ENCODE measurements at places on chromosomes 1 and 21.

DNA sequence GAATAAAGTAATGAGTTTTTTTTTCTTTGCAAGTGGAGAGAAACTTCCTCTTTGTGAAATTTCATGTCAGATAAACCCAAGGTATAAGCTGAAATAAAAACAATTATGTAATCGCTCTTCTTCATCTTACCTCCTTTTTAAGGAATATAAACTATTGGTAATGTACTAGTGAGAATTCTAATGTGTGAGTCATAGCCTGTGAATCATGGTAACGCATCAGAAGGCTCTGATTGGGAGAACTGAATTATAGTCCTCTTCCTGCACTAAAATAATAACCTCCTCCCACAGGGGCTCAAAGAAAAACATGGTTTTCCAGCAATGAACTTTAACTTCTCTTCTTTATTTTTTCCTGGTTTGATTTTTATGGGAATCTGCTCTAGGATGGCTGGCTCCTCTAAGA, 57.1 kb upstream of the COX20 start:
- DNase-seq: no peak
- H3K27ac ChIP-seq: no peak overlapping the region
- H3K27me3 ChIP-seq: peaks cover 2% of the 10 kb centered on the region

- H3K36me3 ChIP-seq: peaks cover 3% of the 10 kb centered on the region
- H3K27ac ChIP-seq: no peak overlapping the region
- DNase-seq: no peak
- no peaks in the 10 kb centered on the region for H3K27me3 ChIP-seq
Observed at GRCh38 chr21:34864370-34865149, 184.5 kb downstream of the RUNX1 start.

DNA sequence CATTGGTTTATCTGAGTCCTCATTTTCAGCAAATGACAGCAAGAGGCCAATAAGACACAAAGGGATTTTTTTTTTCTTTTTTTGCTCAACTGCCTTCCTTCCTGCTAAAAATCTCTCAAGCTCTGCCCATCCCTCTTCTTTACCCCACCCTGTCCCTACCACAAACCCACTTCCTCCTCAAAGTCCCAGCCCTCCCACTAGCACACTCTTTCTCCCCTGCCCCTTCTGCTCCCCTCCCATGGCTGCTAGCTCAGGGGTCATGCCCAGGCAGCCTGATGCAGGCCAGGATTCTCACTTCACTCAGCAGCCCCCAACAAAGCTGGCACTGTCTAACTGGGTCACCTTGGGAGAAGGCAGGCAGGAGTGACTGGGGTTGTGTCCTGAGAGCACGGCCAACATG, 28.8 kb upstream of the PPP2R5A start:
- H3K4me1 ChIP-seq: no peaks in the 10 kb centered on the region
- no peaks in the 10 kb centered on the region for H3K27me3 ChIP-seq
- H3K36me3 ChIP-seq: no peaks in the 10 kb centered on the region

DNA sequence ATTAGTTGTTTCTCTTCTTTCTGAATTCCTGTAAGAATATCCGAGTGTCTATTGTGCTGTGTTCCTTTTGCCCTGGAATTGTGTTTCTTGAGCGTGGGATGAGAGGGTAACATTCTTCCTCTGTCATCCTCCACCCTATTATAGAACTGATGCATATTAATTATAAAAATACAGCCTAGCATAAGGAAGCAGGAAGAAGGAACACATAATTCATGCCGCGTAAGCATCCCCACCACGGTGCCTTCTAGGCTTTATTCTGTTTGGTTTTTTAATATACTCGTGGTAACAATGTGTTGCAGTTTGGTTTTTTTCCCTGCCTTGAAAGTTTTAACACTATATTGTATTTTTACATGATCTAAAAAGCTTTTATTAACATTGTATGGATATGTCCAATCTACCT, 65.7 kb downstream of the GALNT2 start:
- H3K27ac ChIP-seq: no peak overlapping the region
- DNase-seq: no peak
- H3K36me3 ChIP-seq: no peaks in the 10 kb centered on the region
- no peak overlapping the region for H3K4me3 ChIP-seq
- no peaks in the 10 kb centered on the region for H3K27me3 ChIP-seq
- H3K4me1 ChIP-seq: peaks cover 4% of the 10 kb centered on the region

DNA sequence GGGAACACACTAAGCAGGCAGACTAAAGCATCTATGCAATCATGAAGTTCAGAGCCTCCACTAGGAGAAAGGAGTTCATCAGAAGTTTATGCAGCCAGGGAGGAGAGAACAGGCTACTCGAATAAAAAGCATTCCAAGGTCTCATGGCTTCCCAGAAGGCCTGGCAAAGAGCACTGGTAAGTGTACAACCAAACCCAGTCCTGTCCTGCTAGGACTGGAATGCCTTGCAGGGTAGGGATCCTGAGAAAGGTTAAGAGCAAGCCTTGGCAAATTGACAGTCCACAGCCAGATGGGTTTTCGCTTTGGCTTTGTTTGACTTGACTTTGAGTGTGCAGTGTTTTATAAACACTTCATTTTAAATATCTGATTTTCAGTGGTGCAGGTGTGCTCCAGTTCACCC, 133.6 kb upstream of the ATP1B1 start:
- H3K27ac ChIP-seq: no peak overlapping the region
- peak; percentile 33 for DNase-seq
- no peaks in the 10 kb centered on the region for H3K27me3 ChIP-seq
- no peaks in the 10 kb centered on the region for H3K36me3 ChIP-seq

- no peak overlapping the region for H3K27ac ChIP-seq
- H3K4me1 ChIP-seq: no peaks in the 10 kb centered on the region
- no peak overlapping the region for H3K4me3 ChIP-seq
- H3K27me3 ChIP-seq: no peaks in the 10 kb centered on the region
Observed at GRCh38 chr1:116538544-116538943, 32.3 kb downstream of the CD58 start.

GRCh38 chr1:209707308-209707707, 2.7 kb downstream of the HSD11B1 start:
- no peaks in the 10 kb centered on the region for H3K27me3 ChIP-seq
- no peak for DNase-seq
- H3K36me3 ChIP-seq: no peaks in the 10 kb centered on the region

- no peak overlapping the region for H3K4me3 ChIP-seq
- H3K36me3 ChIP-seq: no peaks in the 10 kb centered on the region
- H3K27me3 ChIP-seq: no peaks in the 10 kb centered on the region
- no peak for DNase-seq
Observed at GRCh38 chr1:225961659-225962439, 20.8 kb upstream of the LEFTY2 start.

DNA sequence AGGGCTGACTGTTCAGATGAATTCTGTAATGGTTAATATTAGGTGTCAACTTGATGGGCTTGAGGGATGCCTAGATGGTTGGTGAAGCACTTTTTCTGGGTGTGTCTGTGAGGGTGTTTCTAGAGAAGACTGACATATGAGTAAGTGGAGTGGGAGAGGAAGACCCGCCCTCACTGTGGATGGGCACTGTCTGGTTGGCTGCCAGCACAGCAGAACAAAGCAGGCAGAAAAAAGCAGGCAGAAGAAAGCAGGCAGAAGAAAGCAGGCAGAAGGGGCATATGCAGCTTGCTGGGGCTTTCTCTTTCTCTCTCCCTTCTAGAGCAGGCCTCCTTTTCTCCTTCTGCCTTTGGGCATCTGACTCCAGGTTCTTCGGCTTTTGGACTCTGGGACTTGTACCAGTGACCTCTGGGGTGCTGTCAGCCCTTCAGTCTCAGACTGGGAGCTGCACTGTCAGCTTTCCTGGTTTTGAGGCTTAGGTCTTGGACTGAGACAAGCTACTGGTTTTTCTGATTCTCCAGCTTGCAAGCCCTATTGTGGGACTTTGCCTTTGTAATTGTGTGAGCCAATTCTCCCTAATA, 42.9 kb upstream of the CD2 start:
- peaks cover 4% of the 10 kb centered on the region for H3K4me1 ChIP-seq
- no peak for DNase-seq
- no peaks in the 10 kb centered on the region for H3K27me3 ChIP-seq

- H3K36me3 ChIP-seq: no peaks in the 10 kb centered on the region
- no peaks in the 10 kb centered on the region for H3K4me1 ChIP-seq
- no peak for DNase-seq
- H3K27ac ChIP-seq: no peak overlapping the region
Observed at GRCh38 chr1:89040315-89040626, 17.6 kb upstream of the GBP3 start.

DNA sequence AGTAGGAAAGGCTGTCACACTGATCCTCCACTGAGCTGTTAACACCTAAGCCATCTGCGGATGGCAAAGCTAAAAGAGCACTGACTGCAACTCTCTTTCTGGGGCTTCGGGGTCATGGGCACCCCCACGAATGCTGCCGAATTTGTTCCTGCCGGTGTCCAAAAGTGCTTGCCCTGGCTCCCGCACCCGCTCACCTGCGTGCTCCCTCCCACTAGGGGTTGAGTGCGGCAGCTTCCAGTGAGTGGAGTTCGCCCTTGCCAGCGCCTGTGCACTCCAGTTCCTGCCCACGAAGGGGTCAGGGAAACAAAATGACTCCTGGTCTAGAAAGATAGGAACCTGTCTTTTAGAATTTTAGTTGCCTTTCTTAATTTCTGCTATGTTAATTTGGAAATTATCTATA, 78.7 kb downstream of the IFI44 start:
- H3K4me3 ChIP-seq: no peak overlapping the region
- DNase-seq: no peak
- no peaks in the 10 kb centered on the region for H3K36me3 ChIP-seq
- no peak overlapping the region for H3K27ac ChIP-seq

DNA sequence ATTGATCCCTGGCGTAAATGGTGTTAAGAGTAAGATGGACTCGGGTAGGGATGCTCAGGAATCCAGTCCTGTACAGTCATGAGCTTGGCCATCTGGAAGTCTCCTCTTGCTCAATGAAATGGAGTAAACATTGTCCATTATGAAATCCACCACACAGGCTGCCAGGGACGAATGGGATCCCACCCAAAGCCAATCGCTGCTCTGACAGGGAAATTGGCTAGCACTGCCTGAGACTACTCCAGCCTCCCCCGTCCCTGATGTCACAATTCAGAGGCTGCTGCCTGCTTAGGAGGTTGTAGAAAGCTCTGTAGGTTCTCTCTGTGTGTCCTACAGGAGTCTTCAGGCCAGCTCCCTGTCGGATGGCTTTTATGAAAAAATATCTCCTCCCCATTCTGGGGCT, at the start of gene HSD11B1:
HSD11B1 (plus strand) TSS at position 263 of the 400 bp plus-strand sequence; CDS start at position 360, 97 bp downstream.
- no peaks in the 10 kb centered on the region for H3K27me3 ChIP-seq
- no peaks in the 10 kb centered on the region for H3K36me3 ChIP-seq
- H3K4me3 ChIP-seq: no peak within 1 kb of the TSS
- H3K27ac ChIP-seq: no peak within 1 kb of the TSS
- H3K4me1 ChIP-seq: no peaks in the 10 kb centered on the region

DNA sequence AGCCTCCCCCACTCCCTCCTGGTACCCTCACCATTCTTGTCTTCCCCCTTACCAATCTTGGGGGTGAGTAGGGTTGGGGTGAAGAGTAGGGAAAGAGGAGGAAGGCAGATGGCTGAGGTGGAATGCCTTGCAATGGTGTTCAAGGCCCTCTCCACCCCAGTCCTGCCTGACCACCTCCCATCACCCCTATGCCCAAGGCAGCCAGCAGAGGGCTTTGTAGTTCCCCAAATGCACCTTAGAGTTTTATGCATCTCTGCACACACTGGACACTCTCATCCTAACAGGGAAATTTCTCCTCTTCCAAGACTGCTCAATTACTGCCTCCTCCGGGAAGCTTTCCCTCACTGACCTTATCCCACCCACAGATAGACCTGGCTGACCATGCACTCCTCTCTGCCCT, 15.4 kb downstream of the KIF17 start:
- H3K4me1 ChIP-seq: no peaks in the 10 kb centered on the region
- no peak for DNase-seq
- H3K4me3 ChIP-seq: no peak overlapping the region
- no peaks in the 10 kb centered on the region for H3K36me3 ChIP-seq
- H3K27me3 ChIP-seq: no peaks in the 10 kb centered on the region
- H3K27ac ChIP-seq: no peak overlapping the region

- H3K4me1 ChIP-seq: no peaks in the 10 kb centered on the region
- H3K27me3 ChIP-seq: no peaks in the 10 kb centered on the region
- no peak for DNase-seq
- H3K36me3 ChIP-seq: no peaks in the 10 kb centered on the region
- no peak overlapping the region for H3K4me3 ChIP-seq
Observed at GRCh38 chr21:35943752-35944151, 116.6 kb downstream of the SETD4 start.

- no peaks in the 10 kb centered on the region for H3K4me1 ChIP-seq
- H3K27me3 ChIP-seq: no peaks in the 10 kb centered on the region
- no peaks in the 10 kb centered on the region for H3K36me3 ChIP-seq
Observed at GRCh38 chr1:161999301-162000052, 24.2 kb downstream of the OLFML2B start.

- no peak overlapping the region for H3K4me3 ChIP-seq
- H3K4me1 ChIP-seq: no peaks in the 10 kb centered on the region
- no peaks in the 10 kb centered on the region for H3K36me3 ChIP-seq
- H3K27ac ChIP-seq: no peak overlapping the region
- DNase-seq: no peak
- no peaks in the 10 kb centered on the region for H3K27me3 ChIP-seq
Observed at GRCh38 chr21:18069875-18070274, 174.8 kb upstream of the CHODL start.

DNA sequence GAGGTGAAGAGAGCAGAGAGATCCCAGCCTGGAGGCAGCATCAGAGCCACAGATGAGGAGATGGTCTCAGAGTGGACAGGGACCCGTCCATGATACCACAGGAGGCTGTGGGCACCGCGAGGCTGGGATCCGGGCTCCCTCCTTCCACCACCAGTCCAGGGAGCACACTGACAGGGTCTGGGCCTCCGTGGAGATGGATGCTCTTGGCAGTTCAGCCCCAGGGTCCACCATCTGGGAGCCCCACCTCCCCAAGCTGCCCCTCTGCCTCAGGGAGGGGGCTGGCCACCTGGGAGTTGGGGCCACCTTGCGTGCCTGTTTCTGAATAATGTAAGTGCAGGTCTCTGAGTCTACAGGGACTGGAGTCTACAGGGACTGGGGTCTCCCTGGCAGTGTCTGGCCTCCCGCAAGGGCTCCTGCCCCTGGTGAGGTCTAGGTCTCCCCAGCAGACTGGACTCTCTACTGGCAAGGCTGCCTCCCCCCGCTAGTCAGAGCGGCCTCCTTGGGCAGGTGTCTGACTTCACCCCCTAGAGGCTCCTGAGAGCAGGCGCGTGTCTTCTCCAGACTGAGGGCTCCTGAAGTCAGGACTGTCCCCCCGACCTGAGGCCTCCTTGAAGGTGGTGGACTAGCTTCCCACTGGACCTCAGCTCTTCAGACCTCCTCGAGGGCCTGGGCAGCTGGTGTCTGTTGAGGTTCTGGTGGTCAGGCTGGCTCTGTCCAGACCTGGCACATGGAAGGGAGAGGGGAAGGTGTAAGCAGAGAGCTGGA, 218.5 kb downstream of the PTPRU start:
- no peaks in the 10 kb centered on the region for H3K27me3 ChIP-seq
- no peak overlapping the region for H3K27ac ChIP-seq
- H3K4me3 ChIP-seq: no peak overlapping the region
- DNase-seq: no peak
- H3K4me1 ChIP-seq: no peaks in the 10 kb centered on the region
- H3K36me3 ChIP-seq: no peaks in the 10 kb centered on the region

DNA sequence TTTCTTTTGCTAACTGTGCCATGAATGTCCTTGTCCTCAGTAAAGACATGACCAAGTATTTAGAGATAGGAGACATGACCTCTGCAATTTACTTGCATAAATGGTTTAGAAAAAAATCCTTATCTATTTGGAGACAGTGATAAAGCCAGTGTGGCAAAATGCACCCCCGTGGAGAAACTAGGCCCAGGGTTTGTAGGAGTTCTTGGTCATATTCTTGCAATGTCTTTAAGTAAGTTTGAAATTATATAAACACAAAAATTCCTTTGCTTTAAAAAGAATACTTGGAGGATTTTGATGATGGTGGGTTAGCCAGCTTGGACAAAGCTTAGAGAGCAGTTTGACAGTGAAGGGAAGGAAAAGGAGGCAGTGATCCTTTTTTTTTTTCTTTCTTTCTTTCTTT, 101.9 kb upstream of the SLC45A1 start:
- H3K4me3 ChIP-seq: no peak overlapping the region
- no peaks in the 10 kb centered on the region for H3K4me1 ChIP-seq
- no peak for DNase-seq
- no peak overlapping the region for H3K27ac ChIP-seq
- H3K36me3 ChIP-seq: no peaks in the 10 kb centered on the region
